ENCODE measurements at places on chromosomes 2 and 18. TPM values are rescaled to one million over a fixed set of nuclear protein-coding genes. Genes with fewer than 3 reads are reported as not detected.

The MC4R gene
- 0.21 TPM for total RNA-seq

The SLC11A1 gene
- total RNA-seq: 6.8 TPM

The SFT2D3 gene
- total RNA-seq: 11.6 TPM

The TYMS gene
- total RNA-seq: 31.6 TPM

The QPCT gene
- total RNA-seq: 5.6 TPM

The CRYGC gene
- total RNA-seq: not detected

The CDK15 gene
- total RNA-seq: 0.62 TPM

The GPR75 gene
- total RNA-seq: 0.92 TPM

The NEU4 gene
- total RNA-seq: 9.4 TPM

The AQP12B gene
- not detected for total RNA-seq
